Ammon's horn (tissue), 1 donor: ENCODE measurements at places on chromosomes 5 and 9.
A peak's percentile ranks its signal among the peaks of the same experiment; 100 is the strongest.

GRCh38 chr9:92333282-92333634, 7.5 kb downstream of the CENPP start:
- no peak for DNase-seq

DNA sequence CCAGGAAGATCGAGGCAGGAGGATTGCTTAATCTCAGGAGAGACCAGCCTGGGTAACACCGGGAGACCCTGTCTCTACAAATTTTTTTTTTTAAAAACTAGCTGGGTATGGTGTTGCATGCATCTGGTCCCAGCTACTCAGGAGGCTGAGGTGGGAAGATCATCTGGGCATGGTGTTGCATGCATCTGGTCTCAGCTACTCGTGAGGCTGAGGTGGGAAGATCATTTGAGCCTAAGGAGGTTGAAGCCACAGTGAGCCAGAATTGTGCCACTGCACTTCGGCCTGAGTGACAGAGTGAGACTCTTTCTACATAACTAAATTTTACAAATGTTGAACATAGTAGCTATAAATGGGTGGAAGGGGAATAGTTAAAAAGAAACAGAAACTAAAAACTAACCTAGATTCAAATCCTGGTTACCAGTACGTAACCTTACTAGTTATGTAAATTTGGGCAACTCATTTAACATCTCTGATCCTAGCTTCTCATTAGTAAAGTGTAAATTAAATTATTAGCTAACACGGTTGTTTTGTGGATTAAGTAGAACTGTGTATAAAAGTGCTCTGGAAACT, 41.7 kb downstream of the TMEM161B start:
- DNase-seq: no peak

DNA sequence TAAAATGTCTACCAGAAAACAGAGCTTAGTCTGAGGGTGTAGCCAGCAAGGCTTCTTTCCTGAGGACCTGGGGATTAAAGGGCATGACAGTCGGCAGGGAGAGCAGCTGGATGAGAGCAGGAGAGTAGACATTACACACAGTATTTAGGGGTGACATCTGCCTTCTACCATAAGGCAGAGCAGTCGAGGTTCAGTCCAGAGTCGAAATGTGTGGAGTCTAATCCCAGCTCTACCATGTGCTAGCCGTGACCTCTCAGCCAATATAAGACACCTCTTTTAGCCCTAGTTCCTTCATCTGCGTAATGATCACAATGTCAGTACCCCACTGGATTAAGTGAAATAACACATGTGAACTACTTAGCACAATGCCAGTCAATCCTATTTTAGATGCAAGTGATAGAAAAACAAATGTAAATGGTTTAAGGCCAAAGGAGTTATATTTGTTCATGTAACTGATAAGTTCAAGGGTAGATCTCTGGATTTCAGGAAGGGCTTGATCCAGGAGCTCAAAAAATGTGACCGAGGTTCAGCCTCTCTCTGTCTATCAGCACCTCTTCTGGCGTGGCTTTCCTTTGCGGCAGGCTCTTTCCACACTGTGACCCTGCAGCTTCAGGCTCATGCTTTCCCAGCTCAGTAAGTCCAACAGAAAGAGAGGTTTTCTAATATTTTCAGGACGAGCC, 16.2 kb upstream of the CPLX2 start:
- DNase-seq: no peak

- DNase-seq: no peak
Measured at GRCh38 chr9:28215536-28216299, 642.4 kb upstream of the C9orf72 start.

GRCh38 chr9:134377976-134378375, 51.7 kb downstream of the RXRA start:
- peak; percentile 40 for DNase-seq

DNA sequence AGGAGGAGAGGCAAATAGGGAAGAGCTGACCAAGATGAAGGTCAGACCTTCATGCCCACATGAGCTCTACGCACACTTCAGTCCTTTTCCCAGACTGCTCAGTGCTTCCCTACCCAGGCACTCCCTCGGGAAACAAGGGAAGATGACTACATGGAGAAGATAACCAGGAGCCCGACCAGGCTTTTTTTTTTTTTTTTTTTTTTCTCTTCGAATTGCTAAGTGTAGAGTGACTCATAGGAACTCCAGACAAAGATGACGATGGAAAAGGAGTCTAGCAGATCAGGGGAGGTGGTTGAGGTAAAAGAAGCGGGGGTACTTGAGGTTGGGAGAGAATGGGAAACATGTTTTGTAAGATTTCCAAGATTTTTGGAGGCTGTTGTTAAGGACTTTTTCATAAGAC, 526.1 kb downstream of the BNC2 start:
- no peak for DNase-seq

- no peak for DNase-seq
Measured at GRCh38 chr9:111799915-111800526, 5.3 kb upstream of the SHOC1 start.

GRCh38 chr9:130417602-130418001, 27.2 kb upstream of the ASS1 start:
- no peak for DNase-seq

DNA sequence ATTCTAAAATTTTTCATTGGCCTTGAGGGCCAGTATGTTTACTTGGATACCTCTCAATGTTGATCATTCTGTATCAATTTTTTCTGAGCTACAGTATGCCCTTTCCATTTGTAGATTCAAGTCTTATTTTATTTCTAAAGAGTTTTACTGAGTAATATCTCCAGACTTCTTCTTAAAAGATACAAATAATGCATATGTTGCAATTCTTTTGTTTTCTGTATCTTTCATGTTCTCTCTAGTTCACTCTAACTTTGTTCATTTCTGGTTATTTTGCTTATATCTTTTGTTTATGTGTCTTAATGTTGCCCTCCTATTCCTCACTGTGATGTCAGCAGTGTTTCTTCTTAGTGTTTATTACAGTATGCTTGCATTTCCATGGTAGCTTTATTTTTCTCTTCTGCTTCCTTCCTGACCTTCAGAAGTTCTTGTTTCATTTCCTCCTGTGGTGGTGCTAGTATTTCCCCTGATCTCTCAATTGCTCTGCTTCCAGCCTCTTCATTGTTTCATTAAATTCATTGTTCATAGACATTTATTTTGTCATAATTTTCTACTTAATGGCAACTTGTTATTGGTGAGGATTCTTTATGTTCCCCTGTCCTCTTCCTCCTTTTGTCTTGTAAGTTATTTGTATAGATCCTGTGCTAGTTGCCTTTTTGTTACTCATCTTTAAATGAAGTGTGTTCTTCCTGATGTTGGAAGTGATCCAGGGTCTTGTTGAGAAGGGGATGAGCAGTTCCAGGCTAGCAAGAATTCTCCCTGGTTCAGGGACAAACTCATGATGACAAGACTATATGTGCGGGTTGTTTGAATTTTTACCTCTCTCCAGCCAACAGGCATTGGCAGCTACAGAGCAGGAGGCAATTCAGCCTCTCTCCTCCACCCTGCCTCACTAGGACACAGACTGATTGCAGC, 160.8 kb downstream of the DEPDC1B start:
- DNase-seq: no peak

DNA sequence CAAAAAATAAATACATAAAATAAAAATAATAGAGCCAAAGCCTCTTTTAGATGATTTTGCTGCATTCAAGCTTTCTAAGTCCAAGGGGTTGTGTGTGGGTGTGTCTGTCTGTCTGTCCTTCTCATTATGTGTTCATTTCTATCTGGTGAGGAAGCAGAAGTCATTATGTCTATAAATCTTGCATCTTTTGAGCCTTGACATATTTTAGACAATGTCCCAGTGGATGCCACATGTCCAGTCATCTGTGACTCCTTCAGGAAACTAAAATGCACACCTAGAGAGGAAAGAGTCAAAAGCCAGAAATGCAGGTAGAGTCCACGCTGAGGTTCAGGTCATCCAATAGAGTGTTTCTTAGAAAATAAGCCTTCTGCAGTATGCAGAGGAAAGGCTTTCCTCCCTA, 80.9 kb downstream of the GALNT10 start:
- no peak for DNase-seq

DNA sequence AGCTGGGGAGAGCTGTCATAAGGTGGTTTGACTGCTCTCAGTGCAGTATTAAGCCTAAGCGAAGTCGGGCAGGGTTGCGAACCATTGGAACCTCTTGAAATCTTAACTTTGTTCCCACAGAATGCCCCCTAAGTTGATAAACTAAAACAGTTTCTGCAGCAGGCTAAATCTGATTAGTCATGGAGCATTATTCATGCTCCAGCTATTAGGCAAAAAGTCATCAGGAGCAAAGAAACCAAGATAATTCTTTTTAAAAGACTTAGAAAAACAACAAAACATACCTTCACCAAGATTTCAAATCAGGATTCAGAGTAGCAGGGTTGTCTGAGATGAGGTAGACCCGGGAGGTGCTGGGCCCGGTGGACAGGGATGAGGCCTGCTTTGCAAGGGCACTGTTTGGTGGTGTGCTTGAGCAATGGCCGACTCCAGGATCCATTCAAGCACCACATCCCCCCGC, 69.9 kb upstream of the PLPP1 start:
- DNase-seq: no peak

DNA sequence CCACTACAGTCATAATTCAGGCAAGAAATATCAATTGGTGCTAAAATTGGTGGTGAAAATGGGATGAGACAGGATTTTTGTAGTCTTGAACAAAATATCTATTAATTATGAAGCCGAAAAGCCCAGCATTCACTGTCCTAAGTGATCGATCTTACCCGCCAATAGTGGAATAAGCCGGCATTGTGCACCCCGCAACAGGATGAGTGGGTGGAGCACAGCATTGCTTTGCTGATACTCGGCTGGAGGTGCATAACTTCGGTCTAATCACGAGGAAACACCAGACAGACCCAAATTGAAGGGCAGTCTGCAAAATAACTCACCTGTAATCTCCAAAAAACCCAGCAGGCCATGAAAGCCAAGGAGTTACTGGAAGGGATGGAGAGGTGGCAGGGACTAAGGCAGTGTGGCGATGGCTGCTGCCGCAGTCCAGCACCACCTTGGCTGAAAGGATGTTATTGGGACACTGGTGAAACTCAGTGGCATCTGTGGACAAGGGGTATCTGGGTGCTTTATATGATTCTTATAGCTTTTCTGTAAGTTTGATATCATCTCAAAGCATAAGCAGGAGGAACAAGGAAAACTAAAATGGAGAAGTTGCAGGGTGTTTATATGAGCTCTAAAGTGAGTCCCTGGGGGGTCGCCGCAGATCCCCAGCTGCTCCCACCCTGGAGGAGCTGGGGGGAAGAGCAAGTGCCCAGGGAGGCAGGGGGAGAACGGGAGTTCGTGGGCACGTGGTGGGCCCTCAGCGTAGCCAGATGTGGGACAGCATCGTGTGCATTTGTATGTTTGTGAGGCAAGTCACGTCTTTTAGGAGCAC, 45.2 kb downstream of the AHRR start:
- DNase-seq: no peak

- DNase-seq: no peak
Measured at GRCh38 chr9:123485216-123485615, 129.2 kb downstream of the CRB2 start.

GRCh38 chr9:134951461-134951860, 33.7 kb upstream of the FCN1 start:
- no peak for DNase-seq

DNA sequence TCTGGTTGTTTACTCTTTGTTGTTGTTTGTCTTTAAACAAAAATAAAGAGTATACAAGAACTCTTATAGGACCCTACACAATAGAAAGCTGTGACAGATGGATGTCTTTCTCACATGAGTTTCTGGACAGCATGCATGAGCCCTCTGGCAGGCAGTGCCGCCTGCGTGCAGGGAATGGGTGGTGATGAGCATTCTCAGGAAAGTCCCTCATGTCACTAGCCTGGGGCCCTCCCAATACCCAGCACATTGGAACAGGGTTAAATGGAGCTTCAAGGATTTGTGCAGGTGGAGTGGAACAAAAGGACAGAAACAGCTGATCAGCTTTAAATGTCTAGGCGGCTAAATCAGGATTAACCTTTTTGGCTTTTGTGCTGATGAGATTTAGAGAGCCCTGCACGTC, 181.0 kb upstream of the CD180 start:
- DNase-seq: no peak

- DNase-seq: peak; percentile 12
Measured at GRCh38 chr9:84230355-84231145, 110.0 kb downstream of the SLC28A3 start.

- DNase-seq: peak; percentile 67
Measured at GRCh38 chr9:32589083-32589723, 16.2 kb upstream of the NDUFB6 start.
